ENCODE measurements at places on chromosomes 5 and 9.
A peak's percentile ranks its signal among the peaks of the same experiment; 100 is the strongest.

GRCh38 chr5:132074091-132074771, 642 bp downstream of the CSF2 start:
- no peak for DNase-seq

DNA sequence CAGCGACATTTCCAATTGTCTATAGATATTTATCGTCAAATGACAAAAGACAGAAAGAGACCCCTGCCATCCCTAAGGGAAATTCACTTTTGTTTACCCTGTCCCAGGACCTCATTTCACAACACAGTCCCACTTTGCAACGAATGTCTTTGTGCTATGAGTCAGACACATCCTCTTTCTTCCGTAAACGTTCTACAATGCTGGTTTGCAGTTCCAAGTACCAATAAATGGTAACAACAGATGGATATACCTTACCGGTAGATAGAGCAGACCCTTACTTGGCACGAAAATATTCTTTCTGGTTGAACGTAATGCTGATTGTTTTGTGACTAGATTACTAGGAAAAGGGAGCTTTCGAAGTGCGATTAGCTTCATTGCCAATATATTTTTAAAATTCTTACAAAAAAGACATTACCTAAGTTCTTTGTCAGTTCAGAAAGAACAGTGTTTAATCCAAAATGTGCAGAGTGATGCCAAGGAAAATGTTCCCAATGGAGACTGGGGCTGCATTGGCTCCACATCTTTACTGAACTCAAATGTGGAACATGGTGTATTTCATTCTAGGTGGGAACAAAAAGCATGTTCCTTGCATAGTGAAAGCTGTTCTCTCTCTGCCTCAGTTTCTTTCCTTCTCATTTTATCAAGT, 202.5 kb upstream of the SLC27A6 start:
- DNase-seq: no peak

DNA sequence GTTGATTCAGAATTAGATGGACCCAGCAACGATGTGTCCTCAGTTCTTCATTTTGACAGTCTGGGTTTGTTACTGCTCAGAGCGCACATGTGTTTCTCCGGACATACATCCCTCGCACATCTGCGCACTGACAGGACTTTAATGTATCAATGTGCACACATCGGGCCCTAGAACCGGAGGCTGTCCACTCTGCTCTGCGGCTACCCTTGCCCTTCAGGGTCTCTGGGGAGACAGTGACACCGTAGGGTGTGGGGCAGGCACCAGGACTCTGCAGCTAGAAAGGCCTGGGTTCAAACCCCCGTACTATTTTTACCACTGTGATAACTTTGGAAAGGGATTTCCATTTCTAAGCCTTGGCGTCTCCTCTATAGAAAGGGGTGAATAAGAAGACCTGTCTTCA, 23.5 kb upstream of the LPCAT1 start:
- no peak for DNase-seq

GRCh38 chr5:139755892-139756671, 39.5 kb upstream of the PSD2 start:
- no peak for DNase-seq

DNA sequence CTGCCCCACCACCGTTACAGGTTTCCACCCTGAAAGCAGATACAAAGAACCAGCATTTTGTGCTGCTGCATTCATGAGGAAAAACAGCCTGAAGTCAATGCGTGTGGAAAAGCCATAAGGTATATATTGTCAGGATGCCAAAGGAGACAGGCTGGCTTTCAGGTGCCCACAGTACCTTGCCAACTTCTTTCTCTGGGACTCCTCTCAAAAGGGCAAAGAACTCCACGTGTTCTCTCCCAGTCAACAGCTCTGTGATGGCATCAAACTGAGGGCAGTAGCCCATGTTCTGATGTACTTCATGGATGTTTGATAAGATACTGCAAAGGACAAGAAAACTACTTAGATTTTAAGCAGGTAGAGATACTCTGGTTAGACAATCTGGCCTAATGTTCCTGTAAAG, 24.3 kb downstream of the NIPSNAP3B start:
- DNase-seq: no peak

DNA sequence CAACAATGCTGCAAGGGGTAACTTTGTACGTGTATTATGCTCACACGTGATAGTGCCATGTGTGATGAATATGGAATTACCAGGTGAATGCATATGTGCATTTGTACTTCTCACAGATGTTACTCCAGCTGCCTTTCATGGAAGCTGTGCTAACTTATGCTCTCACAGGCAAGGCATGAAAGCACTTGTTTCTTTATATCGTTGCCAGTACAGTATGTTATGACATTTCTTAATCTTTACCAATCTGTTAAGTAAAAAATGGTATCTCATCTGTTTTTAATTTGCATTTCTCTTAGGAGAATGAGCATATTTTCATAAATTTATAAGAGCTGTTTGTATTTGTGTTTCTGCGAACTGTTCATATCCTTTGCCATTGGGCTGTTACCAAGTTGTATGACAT, 311.8 kb upstream of the DMRT1 start:
- DNase-seq: peak; percentile 49

DNA sequence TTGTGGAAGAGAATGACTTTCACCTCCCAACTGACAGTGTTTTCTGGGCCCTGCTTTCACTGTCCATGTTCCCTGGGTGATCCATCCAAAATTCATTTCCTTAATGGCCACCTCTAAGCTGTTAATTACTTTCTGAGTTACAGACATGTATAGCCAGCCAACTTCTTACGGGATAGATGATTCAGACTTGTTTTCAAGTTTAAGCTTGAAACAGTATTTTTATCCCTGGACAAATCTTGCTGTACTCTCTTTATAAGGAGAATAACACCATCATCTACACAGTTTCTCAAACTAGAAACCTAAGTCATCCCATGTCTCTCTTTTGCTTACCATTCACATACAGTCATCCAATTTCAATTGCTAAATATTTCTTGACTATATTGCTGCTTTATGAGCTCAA, 6.9 kb downstream of the FAM174A start:
- DNase-seq: no peak

DNA sequence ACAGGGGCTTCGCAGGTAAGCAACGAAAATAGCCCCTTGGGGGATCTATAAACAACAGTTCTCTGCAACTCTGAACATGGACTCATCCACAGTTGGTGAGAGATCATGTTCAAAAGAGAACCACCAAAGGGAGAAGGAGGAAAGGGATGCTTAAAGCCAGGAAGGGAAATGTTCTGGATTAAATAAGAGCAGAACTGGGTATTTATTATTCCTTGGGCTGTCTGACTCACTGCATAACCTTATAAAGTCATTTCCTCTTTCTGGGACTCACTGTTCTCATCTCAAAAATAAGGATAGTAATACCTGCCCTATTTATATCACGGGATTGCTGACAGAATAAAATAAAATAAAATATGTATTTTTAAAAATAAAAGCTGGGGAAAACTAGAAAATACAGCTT, 11.2 kb upstream of the MARCHF3 start:
- no peak for DNase-seq
